Caudate nucleus (tissue), 63 donors: ENCODE measurements at places on chromosomes 13 and 19.

DNA sequence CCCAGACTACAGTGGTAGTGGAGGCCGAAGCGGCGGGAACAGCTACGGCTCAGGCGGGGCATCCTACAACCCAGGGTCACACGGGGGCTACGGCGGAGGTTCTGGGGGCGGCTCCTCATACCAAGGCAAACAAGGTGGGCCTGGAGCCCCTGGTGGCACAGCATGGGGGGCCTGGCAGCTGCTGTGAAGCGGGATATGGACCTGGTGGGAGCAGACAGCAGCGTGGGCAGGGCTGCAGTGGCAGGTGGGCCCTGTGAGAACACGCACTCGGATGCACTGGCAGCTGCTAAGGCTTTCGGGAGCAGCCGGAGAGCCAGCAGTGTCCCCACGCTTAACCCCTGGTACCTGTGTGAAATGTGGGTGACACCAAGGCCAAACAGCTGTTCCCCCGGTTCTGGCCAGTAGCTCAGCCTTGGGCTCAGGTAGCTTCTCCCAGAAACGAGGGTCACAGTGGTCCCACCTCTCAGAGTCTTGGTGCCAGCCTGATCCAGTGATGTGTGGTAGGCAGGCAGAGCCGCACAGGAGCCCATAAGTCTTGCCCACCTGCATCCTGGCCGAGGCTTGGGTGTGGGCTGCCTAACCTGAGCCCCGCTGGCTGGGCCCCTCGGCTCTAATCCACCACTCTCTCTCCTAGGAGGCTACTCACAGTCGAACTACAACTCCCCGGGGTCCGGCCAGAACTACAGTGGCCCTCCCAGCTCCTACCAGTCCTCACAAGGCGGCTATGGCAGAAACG lies 12.5 kb upstream of the QTRT1 start:
- no peak for DNase-seq

- DNase-seq = no peak
These were observed 1.8 kb upstream of the OXGR1 start for GRCh38 chr13:96996107-96996506.

DNA sequence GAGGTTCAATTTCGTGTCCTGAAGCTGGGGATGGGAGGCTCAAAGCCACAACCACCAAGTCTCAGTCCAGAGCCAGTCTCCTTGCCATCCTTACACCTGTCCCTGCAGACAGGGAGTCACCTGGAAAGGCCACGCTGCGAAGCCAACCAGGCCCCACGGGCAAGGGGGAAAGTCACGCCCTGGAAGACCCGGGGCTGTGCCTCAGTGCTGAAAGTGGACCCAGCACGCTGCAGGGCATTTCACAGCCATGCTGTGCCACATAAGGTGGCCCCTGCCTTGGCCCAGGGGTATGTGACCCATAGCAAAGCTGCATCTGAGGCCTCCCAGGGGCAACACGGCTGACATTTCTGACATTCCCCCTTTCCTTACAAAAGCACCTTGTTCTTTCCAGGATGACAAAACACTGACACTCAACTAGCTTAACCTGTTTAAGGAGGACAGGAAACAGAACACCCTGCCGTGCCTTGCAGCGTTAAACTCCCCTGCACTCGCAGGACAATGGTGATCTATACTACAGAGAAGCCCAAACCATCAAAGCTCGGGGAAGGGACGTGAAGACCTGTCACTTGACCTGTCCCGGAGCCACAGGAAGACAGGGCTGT lies 14.8 kb downstream of the CHERP start:
- no peak for DNase-seq

GRCh38 chr13:21101865-21102576 lies 40.6 kb upstream of the LATS2 start:
- no peak for DNase-seq

DNA sequence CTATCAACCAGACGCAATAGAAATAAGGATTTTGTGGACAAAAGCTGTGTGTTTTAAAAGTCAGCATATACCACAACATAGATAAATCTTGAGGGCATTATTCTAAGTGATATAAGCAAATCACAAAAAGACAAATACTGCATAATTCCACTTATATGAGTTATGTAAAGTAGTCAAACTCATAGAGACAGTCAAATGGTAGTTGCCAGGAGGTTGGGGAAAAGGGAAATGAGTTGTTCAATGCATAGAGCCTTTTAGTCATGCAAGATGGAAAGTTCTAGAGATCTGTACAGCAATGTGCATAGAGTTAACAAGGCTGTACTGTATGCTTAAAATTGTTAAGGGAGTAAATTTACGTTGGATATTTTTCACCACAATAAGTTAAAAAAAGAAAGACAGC lies 244.7 kb downstream of the DCT start:
- no peak for DNase-seq

DNA sequence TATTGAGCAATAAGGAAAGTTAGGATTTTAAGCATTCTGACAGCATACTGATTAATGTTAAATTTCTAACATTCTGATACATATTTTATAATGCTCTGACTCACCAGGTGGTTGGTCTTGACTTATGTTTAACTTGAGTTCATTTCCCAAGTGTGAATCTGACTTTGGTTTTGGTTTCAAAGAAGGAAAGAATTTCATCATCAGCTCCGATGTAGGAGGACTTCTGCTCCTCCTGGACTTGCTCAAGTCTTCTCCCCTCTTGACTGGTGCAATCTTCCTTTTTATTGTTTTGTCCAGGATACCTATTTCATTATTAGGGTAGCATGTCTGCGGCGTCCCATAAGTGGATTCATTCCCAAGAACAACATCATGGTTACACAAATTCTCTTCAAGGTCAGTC lies 141.3 kb downstream of the RNF17 start:
- DNase-seq = no peak

GRCh38 chr19:15450528-15450890 lies 753 bp upstream of the WIZ start:
- no peak for DNase-seq

DNA sequence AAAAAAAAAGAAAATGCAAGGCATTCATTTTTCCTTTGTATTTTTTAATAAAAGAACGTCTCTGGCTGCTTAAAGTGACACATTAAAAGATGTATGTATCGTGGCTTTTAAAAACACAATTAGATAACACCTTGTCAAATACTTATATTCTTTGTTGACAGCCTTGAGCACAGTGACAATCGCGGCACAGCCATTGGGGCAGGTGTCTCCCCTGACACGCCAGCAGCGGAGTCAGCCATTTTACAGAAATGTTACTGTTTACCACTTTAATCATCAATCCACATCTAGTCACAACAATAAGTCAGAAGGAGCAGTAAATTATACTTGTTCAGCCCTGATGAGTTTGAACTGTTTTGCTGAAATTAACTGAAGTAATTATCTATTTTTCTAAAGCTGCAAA lies 224.1 kb downstream of the ZNF536 start:
- DNase-seq = no peak

DNA sequence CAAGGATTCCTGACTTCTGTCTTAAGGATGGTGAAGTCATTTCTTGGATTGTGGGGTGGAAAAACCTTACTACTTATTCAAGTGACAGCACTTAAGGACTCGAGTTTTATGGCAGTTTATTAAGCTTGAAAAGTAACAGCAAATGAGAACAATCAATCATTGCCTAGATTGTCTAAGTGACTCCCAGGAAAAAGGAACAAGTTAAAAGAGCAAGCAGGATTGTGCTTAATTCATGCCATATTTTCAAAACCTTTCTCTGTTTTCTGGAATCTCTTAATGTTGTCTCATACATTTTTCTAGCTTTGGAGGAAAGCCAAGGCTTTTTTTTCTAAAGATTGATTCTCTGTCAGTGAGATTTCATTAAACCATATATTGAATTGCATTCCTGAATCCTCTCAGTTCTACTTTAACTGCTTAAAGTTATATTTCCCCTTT lies 236.2 kb upstream of the HTR2A start:
- DNase-seq = no peak

- no peak for DNase-seq
These were observed 22.2 kb downstream of the EFNB2 start for GRCh38 chr13:106513025-106513983.

- no peak for DNase-seq
These were observed 403.5 kb upstream of the GPC6 start for GRCh38 chr13:92823059-92823458.

DNA sequence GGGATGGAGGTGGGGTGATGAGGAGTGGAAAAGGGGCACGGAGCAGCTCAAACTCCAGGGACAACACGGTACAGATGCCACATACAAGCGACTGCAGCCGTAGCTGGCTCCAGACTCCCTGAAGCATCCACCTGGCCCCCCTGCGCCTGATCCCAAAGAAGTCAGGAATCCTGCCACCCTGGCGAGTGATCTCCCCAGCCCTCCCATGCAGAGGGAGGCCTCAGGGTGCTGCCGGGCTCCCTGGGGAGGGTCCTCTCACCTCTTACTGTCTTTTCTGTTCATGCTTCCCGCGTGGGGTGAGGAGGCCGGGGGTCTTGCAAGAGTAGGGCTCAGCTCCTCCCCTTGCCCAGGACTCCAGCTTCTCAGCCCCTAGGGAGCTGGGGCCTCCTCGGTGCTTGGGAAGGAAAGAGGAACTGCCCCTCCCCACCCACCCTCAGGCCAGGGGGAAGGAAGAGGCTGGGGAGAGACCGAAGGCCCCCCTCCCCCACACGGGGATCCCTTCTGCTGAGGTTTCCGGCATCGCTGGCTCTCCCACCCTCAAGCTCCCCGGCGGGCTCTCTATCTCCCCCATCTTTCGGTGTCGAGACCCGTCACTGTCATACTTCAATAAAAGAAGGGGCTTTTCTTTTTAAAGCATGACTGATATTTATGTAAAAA lies at the start of gene RASGRP4:
Gene RASGRP4 (minus strand): TSS at position 410 of the 657 bp plus-strand sequence. CDS start 128 bp downstream, at position 282.
- DNase-seq = no peak

GRCh38 chr19:55311397-55311796 lies 13.7 kb downstream of the TMEM150B start:
- no peak for DNase-seq

DNA sequence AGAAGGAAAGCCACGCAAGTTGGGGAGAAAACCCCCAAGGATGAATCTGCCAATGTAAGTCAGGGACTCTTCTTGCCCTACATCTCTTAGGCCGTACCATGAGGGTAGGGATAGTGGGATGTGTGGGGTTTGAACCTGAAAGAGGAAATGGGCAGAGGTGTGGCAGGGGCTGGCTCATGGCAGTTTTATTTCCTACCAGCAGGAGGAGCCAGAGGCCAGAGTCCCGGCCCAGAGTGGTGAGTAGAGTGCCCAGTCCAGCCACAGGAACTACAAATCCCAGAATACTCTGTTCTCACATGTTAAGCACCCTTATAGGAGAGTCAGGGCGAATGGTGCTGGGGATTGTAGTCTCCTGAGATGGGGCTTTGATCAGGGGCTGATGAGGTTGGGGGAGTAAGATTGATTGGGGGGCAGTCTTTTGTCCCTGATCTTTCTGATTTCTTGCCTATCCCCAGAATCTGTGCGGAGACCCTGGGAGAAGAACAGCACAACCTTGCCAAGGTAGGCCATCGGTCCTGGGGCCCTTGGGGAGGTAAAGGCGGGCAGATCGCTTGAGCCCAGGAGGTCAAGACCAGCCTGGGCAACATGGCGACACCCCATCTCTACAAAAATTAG lies 16.5 kb downstream of the VASP start:
- peak; percentile 85 for DNase-seq

GRCh38 chr13:21901811-21902708 lies 231.2 kb downstream of the FGF9 start:
- DNase-seq = no peak

DNA sequence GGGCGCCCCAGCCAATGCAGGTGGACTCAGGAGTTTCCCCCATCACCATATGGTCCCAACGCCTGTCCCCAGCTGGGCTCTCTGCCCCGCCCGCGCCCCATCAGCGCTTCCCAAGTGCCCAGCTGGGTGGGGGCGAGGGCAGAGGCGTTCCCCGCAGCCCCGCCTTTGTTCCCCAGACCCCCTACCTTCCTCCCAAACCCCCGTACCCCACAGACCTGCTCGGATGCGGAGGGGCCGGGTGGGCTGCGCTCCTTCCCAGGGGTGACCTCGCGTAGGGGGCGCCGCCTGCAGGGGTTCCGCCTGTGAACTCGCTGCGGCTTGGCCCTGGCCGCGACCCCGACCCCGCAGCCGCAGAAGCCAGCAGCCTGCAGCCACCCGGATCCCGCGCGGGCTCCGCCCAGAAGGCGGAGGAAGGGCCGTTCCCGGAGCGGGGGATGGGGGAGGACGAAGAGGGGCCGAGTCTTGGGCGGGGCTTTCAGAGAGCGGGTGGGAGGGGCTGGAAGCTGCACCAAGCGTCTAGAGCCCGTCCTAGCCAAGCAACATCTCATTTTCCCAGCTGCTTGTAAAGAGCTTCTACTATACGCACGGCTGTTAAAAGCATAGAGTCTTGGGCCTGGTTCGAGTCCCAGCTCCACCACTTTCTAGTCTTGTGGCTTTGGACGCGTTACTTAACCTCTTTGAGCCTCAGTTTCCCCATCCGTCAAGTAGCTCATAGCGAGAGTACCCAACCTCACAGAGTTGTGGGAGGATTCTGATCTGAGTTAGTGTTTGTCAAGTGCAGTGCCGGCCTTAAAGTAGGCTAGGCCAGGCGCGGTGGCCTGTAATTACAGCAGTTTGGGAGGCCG lies at the start of gene RAB3D:
Gene RAB3D (minus strand): TSS at position 404 of the 845 bp plus-strand sequence. CDS start 2,258 bp downstream, outside the sequence.
- DNase-seq = peak; percentile 79

DNA sequence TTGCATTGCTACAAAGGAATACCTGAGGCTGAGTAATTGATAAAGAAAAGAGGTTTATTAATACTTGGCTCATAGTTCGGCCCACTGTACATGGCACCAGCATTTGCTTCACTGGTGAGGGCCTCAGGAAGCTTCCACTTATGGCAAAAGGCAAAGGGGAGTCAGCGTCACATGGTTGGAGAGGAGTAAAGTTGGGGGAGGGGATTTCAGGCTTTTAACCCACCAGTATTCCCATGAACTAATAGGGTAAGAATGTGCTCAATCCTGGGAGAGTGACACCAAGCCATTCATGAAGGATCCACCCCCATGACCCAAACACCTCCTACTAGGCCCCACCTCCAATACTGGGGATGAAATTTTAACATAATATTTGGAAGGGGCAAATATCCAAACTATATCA lies 82.5 kb upstream of the MYCBP2 start:
- DNase-seq = no peak

- no peak for DNase-seq
These were observed 102.6 kb downstream of the LRCH1 start for GRCh38 chr13:46655377-46656180.

DNA sequence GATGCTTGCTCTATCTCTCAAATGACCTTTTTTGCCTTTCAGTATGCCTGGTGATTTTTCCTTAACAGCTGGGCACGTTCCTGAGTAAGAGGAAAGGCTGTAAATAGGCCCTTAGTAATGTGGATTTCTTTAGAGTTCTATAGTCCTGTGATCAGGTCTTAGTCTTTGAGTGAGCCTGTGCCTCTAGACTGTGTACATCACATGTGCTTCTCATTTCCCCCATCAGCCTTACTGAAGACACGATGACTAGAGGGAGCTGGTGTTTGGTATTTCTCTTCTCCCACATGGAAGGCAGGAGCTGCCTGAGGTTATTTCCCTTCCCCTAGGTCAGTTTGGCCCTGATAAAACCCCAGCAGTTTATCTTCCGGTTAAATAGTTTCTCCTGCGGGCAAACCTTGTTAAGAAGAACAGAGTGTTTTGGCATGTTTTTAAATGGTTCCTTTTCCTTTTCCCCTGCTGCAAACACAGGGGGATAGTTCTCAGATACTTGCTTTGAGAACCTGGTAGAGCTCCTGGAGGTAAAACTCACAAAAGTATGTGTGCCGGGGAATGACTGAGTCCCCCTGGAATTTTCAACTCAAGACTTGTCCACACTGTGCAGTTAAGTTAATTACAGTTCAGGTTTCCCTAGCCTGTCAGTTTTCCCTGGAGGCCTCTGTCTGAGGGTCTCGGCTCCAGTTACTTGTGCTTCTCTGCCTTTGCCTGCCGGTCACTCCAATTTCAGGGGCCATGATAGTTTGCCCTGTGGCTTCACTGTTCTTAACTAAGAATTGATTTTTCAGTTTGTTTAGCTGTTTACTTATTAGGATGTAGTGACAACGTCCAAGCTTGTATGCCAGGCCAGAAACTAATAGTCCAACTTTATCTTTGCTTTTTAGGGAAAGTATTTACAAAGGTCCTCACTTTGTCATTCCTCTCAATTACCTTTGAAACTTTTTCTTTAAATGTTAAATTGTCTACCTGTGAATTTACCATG lies 94.4 kb downstream of the URI1 start:
- no peak for DNase-seq
